ENCODE measurements at places on chromosomes 1 and 21.

- DNase-seq: no peak
Measured at GRCh38 chr21:41283211-41283818, 33.3 kb upstream of the FAM3B start.

DNA sequence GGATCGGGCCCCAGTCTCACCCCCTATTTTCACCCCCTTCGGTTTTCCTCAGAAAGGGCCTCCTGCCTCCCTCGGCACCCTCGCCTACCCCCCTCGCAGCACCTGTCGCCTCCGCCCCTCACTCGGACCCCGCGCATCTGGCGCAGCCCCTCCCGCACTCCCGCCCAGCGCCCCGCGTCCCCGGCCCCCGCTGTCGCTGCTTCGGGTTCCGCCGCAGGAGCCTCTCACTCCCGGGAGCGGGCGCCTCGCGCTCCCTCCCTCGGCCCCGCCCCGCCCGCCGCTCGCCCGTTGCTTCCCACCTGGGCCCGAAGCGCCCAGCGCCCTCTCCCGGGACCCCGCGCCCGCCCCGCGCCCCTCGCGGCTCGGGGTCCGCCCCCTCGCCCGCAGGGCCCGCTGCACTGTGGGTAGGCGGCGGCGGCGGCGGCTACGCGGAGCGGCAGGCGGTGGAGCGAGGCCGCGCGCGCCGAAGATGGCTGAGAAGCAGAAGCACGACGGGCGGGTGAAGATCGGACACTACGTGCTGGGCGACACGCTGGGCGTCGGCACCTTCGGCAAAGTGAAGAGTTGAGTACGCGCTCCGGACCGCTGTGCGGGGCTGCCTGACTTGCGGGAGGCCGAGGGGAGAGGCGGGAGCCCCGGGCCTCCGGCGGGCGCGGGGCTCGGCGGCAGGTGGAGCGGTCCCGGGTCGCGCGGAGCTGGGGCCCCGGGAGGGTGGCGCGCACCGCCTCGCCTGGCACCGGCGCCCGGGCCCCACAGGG is at the start of gene PRKAA2:
TSS of gene PRKAA2 (plus strand) at position 396 of the 758 bp plus-strand sequence. CDS start at position 470, 74 bp downstream.
- no peak for DNase-seq

GRCh38 chr1:215606564-215607168 is 39.6 kb downstream of the KCTD3 start:
- DNase-seq: no peak

- no peak for DNase-seq
Measured at GRCh38 chr21:46079352-46080170, 18.4 kb upstream of the COL6A2 start.

DNA sequence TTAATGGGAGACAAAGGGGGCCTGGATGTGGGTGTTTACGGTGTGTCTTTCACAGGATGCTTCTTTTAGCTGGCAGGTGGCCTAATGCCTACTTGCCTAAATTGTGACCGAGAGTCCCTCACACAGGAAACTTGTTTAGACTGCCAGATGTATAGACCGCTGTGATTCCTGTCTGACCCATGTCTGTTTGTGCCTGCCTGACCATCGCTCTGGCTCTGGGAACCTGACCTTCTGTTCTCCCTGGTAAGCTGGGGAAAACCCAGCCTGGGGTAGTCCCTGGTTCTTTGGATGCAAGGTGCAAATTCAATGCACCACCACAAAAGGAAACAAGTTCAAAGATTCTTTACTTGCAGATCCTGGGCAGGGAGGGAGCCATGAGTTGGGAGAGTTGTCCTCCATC is 68.4 kb downstream of the DMRTA2 start:
- DNase-seq: no peak

- DNase-seq: no peak
Measured at GRCh38 chr1:4657244-4657789, 2.9 kb downstream of the AJAP1 start.

DNA sequence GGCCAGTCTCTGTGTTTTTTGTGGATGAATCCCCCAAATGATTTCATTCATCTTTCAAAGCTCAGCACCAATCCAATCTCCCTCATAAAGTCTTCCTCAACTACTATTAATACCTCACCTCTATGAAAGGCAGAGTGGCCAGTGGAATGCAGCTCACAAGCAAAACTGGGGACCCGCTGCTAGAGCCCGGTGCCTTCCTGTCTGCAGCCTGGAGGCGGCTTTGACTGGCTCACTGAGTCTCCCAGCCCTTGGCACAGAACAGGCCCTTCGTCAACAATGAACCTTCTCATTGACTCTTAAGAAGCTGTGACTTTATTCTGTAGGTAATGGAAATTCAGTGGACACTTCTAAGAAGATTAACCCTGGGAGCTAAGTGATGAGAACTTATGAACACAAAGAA is 86.8 kb upstream of the RAB4A start:
- DNase-seq: no peak

DNA sequence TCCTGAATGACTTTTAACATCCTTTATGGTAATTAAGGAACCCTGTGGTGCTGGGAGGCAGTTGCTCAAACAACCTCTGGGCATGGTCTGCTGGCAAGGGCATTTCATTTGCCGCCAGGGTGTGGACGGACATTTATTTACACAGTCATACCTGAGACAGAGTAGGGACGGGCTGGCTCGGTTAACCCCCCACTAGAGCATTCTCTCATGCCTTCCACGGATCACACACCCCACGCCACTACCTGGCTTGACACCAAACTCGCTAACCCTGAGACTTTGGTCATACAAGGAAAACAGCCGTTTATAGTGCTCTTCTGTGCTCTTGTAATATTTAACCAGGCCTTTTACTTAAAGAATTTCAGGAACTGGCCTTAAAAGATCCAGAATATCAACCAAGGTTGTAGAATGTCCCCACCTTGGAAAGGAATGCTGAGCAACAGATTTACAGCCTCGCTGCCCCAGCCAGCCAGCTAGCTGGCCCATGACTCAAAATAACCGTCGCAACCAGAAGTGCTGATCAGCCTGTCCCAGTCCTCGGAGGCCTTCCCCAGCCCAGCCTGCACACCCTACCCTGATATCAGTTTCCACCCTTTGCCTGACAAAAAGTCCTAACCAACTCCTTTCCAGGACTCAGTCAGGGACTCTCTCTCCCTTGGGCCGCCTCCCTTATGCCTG is 6.5 kb upstream of the PDXK start:
- DNase-seq: no peak

GRCh38 chr1:232049335-232049734 is 422.7 kb downstream of the DISC1 start:
- DNase-seq: no peak

DNA sequence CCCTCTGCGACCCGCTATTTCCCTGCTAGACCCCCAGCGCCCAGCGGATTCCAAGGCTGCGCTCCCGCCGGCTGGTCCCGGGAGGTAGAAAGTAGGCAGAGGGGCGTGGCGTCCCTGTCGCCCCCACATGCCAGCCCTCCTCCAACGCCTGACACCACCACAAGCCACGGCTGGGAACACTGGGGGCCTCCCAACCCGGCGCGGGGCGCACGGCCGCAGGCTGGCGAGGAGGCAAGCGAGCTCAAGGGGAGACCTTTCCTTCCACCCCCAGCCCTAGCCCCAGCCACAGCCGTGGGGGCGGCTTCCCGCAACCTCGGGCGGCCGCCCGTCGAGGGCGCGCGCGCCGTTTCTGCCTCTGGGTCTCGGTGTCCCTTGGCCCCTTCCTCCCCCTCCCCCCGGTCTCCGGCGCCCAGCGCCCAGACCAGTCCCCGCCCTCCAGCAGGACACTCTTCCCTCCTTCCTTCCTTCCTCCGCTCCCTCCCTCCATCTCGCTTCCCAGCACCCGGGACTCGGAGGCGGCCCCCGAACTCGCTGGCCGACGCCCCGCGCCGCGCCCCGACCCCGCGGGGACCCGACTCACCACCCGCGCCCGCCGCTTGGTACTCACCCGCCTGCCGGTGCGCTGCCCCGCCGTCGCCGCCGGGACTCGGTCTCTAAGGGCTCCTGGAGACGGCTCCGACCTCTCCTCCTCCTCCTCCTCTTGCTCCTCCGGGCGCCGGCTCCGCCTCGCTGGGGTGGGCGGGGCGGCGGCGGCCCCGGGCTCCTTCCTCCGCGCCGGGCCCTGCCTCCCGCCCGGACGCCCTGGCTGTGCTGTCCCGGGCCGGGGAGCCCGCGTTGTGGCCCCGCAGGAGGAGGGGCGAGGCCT is at the start of gene GNG12:
TSS of gene GNG12 (minus strand) at position 731 of the 865 bp plus-strand sequence. CDS start 125,781 bp downstream, outside the sequence.
- DNase-seq: no peak

DNA sequence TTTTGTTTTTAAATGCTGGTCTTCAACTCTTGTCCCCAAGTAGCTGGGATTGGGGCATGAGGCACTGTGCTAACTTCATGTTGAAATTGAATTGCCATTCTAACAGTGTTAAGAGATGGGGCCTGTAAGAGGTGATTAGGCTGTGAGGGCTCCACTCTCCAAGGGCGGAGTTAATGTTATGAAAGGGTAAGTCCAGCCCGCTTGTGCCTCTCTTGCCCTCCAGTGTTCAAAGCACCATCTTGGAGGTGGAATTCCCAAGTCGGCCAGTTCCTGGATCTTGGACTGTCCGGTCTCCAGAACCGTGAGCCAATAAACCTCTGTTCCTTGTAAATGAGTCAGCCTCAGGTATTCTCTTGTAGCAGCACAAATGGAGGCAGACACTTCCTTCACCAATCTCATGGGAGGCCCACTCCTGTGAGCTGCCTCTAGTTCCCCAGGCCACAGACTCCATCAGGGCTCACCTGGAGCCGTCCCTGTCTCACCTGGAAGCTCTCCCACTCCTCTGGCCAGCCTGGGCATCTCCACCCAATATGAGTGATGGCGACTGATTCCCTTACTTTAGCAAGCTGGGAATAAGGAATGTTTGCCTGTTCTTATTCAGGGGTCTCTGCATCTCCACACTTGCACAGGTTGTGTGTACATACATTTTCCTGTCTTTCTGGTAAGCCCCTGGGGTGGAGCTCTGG is 15.5 kb downstream of the IBA57 start:
- no peak for DNase-seq

DNA sequence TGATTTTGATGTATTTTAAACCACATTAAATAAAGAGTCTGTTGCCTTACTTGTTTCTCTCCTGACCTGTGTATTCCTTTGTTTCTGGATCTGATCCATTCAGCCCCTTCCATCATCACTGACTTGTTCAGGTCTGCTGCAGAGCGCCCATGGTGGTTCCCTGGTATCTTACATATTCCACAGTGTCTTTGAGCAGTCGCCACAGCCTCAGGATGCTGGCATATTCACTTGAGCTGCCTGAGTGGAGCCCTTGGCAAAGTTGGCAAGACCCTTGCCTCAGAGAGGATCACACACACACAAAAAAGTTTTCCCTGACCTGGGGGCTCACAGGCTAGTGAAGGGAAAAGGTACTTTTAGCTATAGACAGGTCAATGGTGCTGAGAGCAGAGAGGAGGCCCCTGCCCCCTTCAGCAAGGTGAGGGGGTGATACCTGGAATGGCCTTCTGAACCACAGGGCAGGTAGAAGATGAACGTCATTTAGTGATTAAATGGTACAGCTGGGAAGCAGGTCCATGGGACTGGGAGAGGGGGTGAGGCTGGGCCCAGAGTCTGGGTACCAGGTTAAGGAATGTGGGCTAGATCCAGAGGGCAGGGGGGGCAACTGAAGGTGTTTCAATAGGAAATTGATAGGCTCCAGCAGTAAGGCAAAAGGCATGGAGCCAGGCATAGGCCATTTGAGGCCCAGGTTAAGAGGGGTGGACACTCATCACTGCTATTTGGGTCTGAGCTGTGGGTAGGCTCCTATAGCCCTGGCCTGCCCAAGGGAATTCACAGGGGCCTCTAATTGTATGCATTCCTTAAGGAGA is 2.0 kb upstream of the CCDC28B start:
- no peak for DNase-seq

- no peak for DNase-seq
Measured at GRCh38 chr1:107870696-107871095, 94.3 kb downstream of the VAV3 start.

- no peak for DNase-seq
Measured at GRCh38 chr1:18866314-18866713, 6.9 kb upstream of the TAS1R2 start.

- no peak for DNase-seq
Measured at GRCh38 chr1:191049781-191050180, 572.1 kb upstream of the BRINP3 start.

- no peak for DNase-seq
Measured at GRCh38 chr1:149978547-149979023, 31.9 kb downstream of the OTUD7B start.

- no peak for DNase-seq
Measured at GRCh38 chr1:47745715-47746609, 251.2 kb downstream of the TRABD2B start.

DNA sequence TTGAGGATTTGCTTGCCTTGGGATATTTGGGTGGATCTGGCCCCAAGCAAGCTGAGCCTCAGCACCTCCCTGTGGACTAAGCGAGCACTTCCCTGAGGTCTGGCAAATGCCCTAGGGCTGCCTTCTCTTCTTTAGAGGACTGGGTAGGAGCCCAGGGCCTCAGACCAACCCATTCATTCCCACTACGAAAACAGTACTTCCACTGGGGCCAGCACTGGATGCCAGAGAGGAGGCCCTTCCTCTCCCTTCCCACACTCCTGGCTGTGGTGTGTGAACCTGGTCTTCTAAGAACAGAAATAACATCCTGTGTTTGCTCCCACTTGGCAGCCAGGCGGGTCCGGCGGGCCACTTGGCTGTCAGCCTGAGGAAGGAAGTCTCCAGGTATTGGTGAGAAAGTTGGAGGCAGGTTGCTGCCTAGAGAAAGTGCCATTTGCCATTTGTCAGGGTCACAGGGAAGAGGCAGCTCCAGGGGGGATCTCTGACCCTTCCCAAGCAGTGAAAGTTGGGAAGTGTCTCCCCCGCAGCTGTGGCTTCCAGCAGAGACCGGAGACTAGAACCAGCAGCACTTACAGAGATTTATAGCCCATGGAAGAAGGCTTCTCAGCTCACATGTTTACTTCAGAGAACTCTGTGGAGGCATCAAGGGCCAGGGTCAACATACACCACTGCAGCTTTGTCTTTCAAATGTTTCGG is 323.5 kb downstream of the SIPA1L2 start:
- no peak for DNase-seq

DNA sequence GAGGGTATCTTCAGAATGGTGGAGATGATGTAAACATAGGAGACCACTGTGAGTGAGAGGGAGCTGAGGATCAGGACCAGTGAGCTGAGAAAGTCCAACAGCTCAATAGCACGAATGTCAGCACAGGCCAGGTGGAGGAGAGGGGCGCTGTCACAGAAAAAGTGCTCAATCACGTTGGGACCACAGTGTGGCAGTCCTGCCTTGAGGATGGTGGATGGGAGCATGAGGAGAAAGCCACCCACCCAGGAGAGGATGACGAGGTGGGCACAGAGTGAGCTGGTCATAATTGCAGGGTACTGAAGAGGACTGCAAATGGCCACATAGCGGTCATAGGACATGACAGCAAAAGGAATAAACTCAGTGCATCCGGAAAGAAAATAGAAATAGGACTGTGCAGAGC is 8.1 kb downstream of the OR11L1 start:
- no peak for DNase-seq

GRCh38 chr1:38135625-38136414 is 89.2 kb upstream of the POU3F1 start:
- DNase-seq: no peak

DNA sequence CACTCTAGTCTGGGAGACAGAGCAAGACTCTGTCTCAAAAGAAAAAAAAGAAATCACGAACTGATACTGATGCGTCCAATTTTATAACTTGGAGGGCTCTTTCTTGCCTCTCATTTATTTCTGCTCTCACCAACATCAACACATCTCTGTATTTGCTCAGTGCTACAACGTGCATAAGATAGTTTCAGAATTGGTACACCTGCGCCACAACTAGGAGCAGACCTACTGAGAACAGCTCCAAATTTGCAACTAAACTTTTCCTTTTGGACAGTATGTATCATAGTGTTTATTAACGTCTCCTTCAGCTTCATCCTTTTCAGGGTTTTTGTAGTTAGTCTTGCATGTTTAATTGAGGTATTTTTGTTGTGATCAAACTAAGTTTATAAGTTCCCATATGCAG is 27.7 kb downstream of the TRAPPC10 start:
- no peak for DNase-seq

All from stimulated activated CD8-positive, alpha-beta memory T cell treated with anti-CD3 and anti-CD28 coated beads, Interleukin-7, amount 100 ng/mL, for 1 hour (primary cell).